ENCODE measurements at places on chromosomes 6 and 20.

GRCh38 chr6:31652925-31653724, 664 bp upstream of the BAG6 start:
- DNase-seq: peak; percentile 94

DNA sequence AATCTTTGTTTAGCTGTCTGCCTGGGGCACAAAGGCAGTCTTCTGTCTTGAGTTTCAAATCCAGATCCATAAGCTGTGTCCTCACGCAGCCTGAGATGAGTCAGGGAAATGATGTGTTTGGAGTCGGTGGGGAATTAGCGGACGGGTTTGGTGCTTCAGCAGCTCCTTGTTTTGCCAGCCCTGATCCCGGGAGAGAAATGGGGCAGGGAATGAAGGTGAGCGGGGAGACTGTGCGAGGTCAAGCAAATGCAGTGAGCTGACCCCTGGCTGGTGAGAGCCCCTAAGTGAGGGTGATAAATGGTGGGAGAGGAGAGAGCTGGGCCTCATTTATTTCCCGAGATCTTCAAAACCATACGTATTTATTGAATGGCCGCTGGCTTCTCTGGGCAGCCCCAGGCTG, 21.6 kb downstream of the DUSP22 start:
- DNase-seq: no peak

DNA sequence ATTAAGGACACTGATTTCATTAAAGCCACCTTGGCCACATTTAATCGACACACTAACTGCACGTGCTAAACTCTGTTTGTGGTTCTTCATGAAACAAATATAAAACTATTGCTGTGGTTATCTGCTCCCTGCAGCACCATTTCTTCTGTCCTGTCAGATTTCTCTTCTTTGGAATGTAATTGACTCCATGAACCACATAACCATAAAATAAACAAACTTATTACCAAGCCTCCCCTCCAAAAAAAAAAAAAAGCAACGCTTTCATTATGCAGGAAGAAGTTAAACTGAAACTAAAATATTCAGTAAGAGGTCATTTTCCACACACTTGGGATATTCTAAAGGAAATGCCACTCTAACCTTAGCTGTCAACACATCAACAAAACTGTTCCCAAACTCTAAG, 319.1 kb upstream of the NT5E start:
- DNase-seq: no peak

GRCh38 chr6:43180058-43180457, 1.9 kb upstream of the CUL9 start:
- no peak for DNase-seq

GRCh38 chr20:62788607-62789006, 7.7 kb upstream of the MRGBP start:
- no peak for DNase-seq

DNA sequence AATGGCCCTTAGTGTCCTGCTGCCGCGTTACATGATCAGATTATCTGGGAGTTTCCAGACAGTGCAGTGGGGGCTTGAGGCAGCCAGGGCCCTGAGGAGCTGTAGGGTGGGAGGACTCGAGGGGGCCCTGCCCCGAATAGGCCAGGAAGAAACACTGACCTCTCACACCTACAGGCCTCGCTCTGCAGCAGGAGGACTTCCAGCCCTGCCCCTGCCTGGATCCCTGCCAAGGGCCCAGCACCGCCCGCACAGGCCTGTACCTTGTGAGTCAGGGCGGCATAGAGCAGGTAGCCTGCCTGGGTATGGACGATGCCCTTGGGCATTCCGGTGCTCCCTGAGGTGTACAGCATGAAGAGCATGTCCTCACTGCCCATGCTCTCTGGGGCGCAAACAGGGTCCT, 30.1 kb upstream of the APMAP start:
- DNase-seq: peak; percentile 65

DNA sequence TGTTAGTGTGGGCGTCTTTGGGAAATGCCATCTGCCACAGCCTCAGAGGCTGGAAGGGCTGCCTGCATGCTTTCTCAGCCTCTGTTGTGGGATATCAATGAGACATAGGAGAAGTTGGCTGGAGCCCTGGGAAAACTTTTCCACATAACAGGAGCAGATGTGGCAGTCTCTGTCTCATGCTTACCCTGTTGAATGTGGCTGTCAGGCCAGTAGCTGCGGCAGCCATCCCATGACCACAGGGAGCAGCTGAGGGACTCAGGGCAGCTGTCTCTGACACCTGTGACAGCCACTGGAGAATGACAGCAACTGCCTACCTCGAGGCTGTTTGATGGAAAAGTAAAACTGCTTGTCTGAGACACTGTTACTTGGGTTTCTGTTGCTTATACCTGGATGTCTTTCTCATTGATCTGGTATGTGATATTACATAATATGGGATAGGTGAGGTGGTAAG, 64.4 kb downstream of the TULP4 start:
- no peak for DNase-seq

- DNase-seq: no peak
Observed at GRCh38 chr6:132131351-132131750, 180.2 kb upstream of the CCN2 start.

DNA sequence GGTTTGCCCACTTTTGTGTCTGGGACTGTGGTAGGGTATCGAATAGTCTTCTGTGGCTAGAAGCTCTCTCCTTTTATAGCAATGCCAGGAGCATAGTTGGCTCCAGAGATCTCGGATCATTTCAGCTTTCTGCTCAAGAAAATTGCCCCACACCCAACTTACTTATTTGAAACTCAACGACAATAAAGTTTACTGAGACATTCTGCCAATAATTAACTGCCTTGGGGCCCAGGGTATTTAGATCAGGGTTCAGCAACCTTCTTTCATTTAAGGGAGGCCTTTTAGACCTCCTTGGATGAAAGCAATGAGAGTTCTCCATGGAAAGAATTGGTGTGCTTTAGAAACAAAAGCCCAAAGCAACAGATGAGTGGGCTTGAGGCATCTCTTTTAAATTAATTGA, 53.8 kb upstream of the GMPR start:
- no peak for DNase-seq

DNA sequence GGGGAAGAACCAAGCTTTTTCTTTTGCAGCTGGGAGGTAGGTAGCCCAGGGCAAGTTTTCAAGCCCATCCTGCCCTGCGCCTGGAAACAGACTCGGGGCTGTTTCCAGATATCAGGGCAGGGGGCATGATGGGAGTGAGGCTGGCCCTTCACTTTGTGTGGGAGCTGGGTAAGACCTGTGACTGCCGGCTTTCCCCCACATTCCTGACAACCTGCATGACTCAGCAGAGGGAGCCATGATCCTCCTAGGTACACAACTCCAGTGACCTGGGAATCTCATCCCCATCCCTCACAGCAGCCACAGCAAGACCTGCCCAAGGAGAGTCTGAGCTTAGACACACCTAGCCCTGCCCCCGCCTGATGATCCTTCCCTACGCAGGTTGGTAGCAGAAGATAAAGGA, 280.8 kb downstream of the SOX4 start:
- no peak for DNase-seq

GRCh38 chr6:100257793-100258395, 206.8 kb downstream of the SIM1 start:
- DNase-seq: no peak

- peak; percentile 72 for DNase-seq
Observed at GRCh38 chr6:113414511-113414910, 442.6 kb upstream of the MARCKS start.

DNA sequence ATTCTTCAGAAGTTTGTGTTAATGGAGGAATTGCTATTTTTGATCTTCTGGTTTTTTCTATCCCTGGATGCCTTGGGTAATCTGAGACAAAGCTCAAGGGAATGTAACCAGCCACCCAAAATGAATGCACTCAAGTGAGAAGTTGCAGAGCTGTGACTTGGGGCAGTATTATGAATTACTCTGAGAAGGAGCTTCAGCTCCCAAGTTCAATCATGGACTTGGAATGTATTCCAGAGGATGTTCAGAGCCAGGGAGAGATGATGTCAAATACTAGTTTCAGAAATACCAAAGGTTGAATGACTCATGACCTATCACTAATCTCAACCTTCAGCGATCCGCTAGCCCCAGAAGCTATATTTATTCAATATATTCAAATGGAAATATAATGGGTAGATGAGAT, 375.2 kb upstream of the PLCB4 start:
- no peak for DNase-seq

- DNase-seq: no peak
Observed at GRCh38 chr6:90107771-90108282, 188.8 kb downstream of the BACH2 start.

DNA sequence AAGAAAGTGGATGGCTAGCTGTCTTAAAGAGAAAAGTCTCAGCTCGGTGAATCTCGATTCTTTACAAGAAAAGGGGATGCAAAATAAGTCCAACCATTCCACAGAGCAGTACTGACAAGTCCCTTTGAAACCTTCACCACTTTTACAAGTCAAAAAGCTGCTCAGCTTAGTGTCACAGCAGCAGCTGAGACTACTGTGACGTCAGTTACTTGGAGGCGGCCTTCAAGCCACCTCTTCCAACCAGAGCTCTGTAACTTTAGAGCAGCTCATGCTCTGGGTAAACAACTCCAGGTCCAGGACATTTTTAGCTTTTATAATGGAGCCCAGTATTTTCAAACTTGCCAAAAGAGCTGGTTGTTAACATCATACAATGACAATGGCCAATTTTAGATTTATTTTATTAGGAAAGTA, at the start of gene KIAA0408:
TSS of gene KIAA0408 (minus strand) at position 159 of the 411 bp plus-strand sequence. CDS start 5,408 bp downstream, outside the sequence.
- DNase-seq: peak; percentile 89

- DNase-seq: no peak
Observed at GRCh38 chr6:144753023-144753705, 468.0 kb downstream of the UTRN start.

DNA sequence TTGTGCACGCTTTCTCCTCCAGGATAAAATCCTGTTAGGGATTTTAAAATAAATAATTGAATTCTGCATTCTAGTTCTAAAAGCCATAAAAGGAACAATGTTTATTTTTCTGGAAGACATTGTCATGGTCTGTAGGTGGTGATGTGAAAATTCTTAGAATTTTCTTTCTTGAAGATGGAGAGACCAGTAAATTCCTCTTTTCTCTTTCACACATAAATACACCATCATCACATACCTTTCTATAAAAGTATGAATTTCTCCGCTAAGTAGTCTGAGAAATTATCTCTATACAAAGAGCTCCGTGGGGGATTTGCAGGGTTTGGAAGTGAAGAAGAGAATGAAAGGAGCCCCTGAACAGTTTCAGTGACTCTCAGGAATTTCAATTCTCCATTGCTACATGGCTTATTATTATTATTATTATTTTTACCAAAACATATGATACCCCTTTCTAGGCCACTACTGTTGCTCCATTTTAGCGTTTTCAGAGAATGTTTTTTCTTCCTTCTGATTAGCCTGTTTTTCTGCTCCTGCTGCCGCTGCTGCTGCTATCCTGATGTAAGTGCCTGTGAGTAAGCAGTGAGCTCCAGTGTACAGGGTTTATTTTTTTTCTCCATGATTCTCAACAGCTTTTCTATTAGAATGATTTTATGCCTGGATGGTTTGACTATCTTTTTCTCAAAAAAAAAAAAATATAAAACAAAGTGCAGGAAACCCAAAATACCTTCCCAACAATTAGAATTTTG, 145.8 kb downstream of the SAMD5 start:
- no peak for DNase-seq

DNA sequence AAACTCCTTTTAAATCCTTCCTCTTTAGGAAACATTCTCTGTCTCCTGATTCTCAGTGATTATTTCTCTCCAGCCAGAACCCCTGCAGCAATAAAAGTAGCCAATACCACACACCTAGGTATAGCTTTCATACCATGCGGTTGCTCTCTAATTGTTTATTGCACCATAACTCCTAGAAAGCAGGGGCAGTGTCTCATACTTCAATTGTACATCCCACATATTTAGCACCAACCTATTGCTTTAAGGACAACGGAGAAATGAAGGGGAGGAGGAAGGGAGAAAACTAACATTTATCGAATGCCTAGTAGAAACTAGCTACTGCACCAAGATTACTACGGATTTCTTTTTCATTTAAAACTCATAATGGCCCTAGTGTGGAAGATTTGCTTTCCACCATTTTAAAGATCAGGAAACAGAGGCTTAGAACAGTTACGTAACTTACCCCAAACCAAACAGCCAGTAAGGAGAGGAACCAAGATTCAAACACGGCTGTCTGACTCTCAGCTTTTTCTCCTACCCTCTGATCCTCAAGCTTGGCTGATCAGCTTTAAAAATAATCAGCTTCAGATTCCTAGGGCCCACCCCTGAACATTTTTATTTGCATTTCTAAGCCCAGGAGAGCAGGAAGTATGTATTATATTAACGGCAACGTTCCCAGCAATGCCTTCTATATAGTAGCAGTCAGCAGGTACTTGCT, 43.4 kb upstream of the ATXN1 start:
- no peak for DNase-seq

- no peak for DNase-seq
Observed at GRCh38 chr20:60453388-60454246, 495.4 kb downstream of the CDH26 start.

- no peak for DNase-seq
Observed at GRCh38 chr20:32116079-32116521, 6.6 kb downstream of the TM9SF4 start.

DNA sequence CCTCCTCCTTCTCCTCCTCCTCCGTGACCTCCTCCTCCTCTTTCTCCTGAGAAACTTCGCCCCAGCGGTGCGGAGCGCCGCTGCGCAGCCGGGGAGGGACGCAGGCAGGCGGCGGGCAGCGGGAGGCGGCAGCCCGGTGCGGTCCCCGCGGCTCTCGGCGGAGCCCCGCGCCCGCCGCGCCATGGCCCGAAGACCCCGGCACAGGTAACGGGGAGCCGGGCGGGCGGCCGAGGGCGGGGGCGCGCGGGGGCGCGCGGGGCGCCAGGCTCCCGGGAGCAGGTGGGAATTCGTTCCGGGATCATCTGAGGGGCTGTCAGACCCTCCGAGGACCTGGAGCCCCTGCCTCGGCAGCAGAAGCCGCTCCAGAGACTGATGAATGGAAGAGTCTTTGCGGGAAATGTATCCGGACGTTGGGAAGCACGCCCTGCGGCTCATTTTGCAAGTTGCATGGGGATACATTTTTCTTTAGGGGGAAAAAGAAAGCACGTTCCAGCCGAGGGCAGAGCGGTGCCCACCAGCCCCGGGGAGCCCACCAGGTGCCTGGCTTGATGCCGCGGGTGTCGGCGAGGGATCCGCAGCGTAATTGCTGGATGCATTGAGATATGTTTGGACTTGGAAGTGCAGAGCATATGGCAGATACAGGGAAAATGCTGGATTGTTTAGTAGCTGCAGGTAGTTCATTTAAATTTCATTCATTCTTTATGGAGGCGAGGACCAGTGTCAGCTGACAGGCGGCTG, 394 bp downstream of the MYB start:
- no peak for DNase-seq

GRCh38 chr6:43146261-43146660, 24.8 kb upstream of the SRF start:
- no peak for DNase-seq

DNA sequence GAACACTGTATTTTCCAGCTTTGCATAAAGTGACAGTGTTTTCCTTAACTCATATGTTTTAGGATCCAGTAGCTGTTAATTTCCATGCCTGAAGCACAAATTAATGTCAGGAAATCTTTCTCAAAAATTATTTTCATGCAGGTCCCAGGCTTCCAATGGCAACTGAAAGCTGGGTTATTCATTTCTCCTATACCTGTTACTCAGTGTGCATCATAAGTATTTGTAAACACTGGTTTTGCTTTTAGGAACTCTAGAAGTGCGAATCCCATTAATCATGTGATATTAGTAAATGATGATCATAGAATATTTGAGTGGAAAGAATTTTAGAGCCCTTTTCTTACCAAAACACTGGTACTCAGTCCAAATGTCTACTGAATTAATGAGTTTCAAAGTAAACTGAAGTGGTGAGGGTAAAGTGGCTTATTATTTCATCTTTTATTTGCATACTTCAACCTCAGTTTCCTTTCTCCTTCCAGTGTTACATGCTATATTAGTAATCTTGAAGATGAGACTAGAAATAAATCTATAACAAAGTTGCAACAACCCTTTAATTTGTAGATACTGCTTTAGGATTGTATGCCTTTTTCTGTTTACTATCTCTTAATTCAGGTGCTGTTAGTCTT, 124.0 kb downstream of the ZFAND3 start:
- DNase-seq: no peak

All from tibial artery (tissue), 4 donors.